ENCODE measurements at places on chromosomes 1 and 21.
A peak's percentile ranks its signal among the peaks of the same experiment; 100 is the strongest.

- DNase-seq: no peak
These were observed 250.9 kb upstream of the PBX1 start for GRCh38 chr1:164308101-164308500.

- DNase-seq: no peak
These were observed 2.1 kb downstream of the MYOM3 start for GRCh38 chr1:24109686-24110475.

DNA sequence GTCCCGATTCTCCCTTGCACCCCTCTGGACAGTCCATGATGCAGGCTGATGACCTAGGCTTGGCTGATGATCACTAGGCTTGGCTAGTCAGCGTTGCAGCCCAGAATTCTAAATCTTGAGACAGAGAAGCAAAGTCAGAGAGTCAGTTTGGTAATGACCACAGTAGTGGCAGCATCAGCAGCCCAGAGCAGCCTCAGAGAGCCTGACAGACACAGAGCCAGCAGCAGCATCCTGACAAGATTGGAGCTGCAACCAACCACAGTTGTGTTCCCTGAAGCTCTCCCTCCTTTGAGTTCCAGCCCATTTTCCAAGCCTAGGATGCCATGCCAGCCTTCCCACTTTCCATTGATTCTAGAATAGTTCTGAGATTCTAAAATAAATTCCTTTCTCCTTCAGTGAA lies 16.8 kb upstream of the ITLN1 start:
- no peak for DNase-seq

GRCh38 chr1:74502858-74503257 lies 9.6 kb downstream of the LRRC53 start:
- no peak for DNase-seq

- DNase-seq: no peak
These were observed 8.1 kb upstream of the LMX1A start for GRCh38 chr1:165364568-165365133.

GRCh38 chr1:247448107-247448791 lies 9.7 kb downstream of the OR2B11 start:
- DNase-seq: peak; percentile 48

GRCh38 chr1:19043579-19044443 lies 87.3 kb upstream of the IFFO2 start:
- no peak for DNase-seq

GRCh38 chr1:180530501-180530900 lies 28.1 kb upstream of the ACBD6 start:
- DNase-seq: peak; percentile 47

GRCh38 chr1:60153961-60154360 lies 80.4 kb upstream of the C1orf87 start:
- no peak for DNase-seq
